Dermis blood vessel endothelial cell (primary cell): ENCODE measurements at places on chromosomes 3 and 15. TPM values are rescaled to one million over a fixed set of nuclear protein-coding genes. Genes with fewer than 3 reads are reported as not detected.

Gene TMEM212
- total RNA-seq, result not detected in 2 replicates

Gene CLDN18
- total RNA-seq, result not detected in 2 replicates

Gene ECE2
- not detected in 2 replicates for total RNA-seq

Gene GOLGA8J
- 0.17 TPM in 1 of 2 replicates, not detected in the other for total RNA-seq

Gene IL5RA
- not detected in 2 replicates for total RNA-seq

Gene XYLB
- total RNA-seq, result 1.7 and 2.1 TPM in 2 replicates

Gene SLC28A2
- not detected in 2 replicates for total RNA-seq

GRCh38 chr3:132009241-132009640, 25.6 kb downstream of the CPNE4 start:
- DNase-seq, result no peak

DNA sequence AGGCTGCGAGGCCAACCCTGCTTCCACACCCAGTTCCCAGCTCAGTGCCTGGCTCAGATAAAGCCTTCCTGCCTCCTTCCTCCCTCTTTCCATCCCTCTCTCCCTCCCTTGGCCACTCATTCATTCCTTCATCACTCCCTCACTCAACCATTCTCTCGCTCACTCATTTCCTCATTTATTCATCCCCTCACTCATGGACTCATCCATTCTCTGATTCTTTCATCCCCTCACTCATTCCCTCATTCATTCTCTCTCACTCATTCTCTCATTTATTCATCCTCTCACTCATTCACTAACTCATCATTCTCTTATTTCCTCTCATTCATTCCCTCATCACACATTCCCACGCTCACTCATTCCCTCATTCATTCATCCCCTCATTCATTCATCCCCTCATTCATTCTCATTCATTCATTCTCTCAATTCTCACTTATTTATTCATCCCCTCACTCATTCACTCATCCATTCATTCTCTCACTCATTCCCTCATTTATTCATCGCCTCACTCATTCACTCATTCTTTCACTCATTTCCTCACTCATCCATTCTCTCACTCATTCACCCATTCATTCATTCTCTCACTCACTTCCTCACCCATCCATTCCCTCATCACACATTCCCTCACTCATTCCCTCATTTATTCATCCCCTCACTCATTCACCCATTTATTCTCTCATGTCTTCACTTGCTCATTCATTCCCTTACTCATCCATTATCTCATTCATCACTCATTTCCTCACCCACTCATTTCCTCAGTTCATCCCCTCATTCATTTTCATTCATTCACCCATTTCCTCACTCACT, 13.2 kb downstream of the ABTB1 start:
- no peak for DNase-seq

GRCh38 chr3:178536211-178537079, at the start of gene KCNMB2:
KCNMB2 (plus strand) TSS chr3:178536436.
- DNase-seq, result no peak

DNA sequence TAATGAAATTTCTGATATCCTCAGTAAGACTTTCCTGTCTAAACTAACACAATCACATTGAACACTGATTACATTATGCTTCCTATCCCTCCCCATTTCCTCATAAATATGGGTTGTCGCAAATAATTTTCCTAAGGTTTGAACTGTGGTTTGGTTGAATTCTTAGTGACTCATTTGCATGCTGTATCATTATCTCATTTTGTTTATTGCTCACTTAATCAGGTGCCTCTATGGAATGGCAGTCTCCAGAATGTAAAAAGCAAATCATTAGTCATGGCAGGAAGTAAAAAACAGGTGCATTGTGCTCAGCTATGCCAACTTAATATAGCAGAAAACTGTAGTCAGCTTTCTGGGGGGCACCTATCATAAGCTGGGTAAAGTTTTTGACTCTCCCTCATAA, 216.0 kb upstream of the ZBTB20 start:
- DNase-seq, result peak; percentile 57

GRCh38 chr3:49378249-49378895, 20.2 kb upstream of the GPX1 start:
- no peak for DNase-seq

- DNase-seq, result no peak
Measured at GRCh38 chr15:69011641-69012040, 2.9 kb upstream of the NOX5 start.

GRCh38 chr3:49939858-49940666, at the start of gene RBM6:
RBM6 (plus strand) TSS chr3:49940150; CDS start chr3:49962642, 22,492 bp downstream.
- peak; percentile 99 for DNase-seq

GRCh38 chr15:41581110-41581509, 22.1 kb downstream of the TYRO3 start:
- DNase-seq, result no peak

DNA sequence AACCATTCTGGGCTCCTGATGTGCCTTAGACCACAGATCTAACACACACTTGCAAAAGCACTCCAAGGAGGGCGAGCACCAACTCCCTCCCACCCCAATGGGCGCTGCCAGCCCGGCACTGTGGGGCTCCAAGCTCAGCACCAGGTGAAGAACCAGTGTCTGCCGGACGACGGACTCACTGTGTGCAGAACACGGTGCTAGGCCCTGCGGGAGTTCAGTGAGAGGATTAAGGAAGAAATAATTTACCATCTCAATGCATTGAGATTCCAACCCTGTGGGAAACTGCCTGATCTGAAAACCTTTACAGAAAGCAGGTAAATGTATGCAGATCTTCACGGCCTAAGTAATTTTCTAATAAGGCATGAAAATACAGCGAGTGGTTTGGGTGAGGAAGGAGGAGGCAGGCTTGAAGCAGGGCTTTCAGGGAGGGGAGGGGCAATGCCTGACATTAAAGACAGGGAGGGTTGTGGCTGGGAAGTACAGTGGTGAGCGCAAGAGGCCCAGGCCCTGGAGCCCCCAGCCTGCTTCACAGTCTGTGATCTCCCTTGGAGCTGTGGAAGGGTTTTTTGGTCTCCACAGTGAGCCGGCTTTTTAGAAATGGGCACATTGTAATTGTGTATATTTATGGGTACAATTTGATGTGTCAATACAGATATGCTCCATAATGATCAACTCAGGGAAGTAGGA, 35.6 kb upstream of the CHRNB4 start:
- DNase-seq, result no peak
